ENCODE measurements at places on chromosomes 16 and 17.

DNA sequence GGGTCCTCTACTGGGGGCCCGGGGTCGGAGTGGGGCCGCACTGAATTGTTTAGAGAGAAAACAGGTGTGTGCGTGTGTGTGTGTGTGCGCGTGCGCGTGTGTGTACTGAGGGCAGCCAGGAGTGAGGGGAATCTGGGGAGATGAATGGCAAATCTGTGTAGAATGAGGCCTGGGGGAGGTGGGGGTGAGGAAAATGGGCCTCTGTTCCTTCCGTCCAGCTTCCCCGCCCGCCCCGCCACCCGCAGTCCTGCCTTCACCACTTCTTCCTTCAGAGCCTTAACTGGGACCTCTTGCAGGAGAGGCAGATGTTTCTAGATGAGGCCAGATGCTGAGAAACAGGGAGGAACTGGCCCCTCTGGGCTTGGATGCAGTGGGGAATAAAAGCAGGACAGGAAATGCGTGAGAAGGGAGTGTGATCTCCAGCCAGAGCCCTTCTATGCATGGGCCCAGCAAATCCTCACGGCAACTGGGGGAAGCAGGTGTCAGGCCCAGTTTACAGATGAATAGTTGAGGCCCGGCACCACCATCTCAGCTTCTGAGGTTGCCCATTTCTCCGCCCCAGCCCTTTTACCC is 29.7 kb upstream of the NGFR start:
- no peak for DNase-seq

DNA sequence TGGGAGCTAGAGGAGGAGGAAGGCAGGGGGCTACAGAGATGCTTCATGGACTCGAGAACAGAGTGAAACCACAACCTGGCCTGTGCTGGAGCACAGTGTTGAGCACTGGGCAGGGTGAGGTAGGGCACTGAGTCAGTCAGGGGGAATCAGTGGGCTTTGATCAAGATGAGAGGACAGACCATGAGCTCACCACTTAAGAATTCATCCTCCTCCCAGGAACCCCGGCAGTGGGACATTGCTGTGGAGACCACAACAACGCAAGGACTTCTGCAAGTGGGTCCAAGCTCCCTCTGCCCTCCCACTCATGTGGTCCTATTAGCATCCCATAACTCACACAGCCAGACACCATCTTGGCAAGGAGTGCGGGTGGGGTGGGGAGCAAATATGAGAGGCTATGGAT is 1.7 kb upstream of the CES5A start:
- no peak for DNase-seq

DNA sequence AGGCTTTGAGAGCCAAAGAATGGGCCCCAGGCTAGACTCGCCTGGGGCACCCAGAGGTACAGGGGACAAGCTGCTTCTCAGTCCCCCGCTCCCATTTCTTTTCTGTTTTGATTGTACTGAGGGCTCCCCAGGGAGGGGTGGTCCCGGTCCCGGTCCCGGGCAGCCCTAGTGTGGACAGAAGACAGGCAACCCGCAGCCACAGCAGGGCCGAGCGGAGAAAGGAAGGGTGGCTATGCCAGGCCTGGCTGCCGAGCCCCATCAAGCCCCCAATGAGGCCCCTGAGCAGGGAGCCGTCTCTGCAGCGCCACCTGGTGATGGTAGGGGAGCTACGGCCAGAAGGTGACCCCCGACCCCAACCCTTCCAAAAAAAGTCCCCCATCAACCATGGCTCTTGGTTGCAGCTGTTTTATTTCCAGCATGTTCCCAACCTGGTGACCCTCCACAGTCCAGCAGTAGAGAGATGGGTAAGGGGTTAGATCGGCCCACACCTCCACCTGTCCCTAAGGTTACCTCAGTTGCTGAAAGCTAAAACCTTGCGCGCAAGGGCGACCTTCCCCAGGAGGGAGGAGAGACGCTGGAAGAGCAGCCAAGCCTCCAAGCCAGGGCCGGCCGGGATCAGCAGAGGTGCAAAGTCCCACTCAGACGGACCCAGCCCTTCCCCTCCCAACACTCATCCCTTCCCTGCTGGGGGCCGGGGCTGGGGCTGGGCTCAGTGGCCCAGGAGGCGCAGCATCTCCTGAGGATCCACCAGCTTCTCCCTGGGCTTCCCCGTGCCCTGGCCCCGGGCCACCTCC is 2.6 kb upstream of the GRIN2C start:
- DNase-seq: peak; percentile 41

- DNase-seq: no peak
Measured at GRCh38 chr16:874366-875181, 74.0 kb upstream of the GNG13 start.

- DNase-seq: no peak
Measured at GRCh38 chr16:66376577-66377305, 10.2 kb downstream of the CDH5 start.

DNA sequence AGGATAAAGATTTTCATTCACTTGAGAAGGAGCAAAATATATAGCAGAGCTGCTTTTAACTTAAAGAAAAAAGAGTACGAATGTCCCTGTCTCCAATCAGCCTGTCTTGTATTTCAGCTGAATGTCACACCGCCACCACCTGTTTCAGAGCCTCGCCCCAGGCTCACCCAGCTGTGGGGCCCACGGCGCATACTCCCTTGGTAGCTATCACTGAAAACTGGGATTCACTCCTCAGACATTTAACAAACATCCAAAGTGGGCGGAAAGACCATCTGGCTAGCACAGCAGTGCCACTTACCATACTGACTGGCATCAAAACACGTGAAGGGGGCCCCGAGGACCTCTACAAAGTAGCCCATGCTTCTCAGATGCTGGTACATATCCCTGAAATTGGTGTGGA is 25.4 kb upstream of the SLC38A8 start:
- DNase-seq: no peak

- no peak for DNase-seq
Measured at GRCh38 chr16:79607587-79607986, 7.0 kb upstream of the MAF start.

DNA sequence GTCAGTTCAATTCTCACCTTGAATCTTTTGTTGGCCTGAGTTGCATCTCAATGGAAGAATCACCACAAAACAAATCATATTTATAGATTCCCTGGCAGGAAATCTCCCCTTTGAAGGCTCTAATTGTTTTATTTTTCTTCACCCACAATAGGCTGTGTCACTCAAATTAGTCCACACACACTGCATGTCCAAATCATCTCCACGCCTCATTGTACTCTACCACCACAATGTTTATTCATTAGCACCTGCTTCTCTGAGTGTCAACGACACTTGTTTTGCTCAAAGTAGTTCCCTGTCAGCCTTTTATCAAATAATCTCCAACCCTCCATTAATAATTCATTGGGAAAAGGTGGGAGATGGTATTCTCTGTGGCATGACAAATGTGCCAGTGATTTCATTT is 164.3 kb downstream of the ABCC12 start:
- no peak for DNase-seq

DNA sequence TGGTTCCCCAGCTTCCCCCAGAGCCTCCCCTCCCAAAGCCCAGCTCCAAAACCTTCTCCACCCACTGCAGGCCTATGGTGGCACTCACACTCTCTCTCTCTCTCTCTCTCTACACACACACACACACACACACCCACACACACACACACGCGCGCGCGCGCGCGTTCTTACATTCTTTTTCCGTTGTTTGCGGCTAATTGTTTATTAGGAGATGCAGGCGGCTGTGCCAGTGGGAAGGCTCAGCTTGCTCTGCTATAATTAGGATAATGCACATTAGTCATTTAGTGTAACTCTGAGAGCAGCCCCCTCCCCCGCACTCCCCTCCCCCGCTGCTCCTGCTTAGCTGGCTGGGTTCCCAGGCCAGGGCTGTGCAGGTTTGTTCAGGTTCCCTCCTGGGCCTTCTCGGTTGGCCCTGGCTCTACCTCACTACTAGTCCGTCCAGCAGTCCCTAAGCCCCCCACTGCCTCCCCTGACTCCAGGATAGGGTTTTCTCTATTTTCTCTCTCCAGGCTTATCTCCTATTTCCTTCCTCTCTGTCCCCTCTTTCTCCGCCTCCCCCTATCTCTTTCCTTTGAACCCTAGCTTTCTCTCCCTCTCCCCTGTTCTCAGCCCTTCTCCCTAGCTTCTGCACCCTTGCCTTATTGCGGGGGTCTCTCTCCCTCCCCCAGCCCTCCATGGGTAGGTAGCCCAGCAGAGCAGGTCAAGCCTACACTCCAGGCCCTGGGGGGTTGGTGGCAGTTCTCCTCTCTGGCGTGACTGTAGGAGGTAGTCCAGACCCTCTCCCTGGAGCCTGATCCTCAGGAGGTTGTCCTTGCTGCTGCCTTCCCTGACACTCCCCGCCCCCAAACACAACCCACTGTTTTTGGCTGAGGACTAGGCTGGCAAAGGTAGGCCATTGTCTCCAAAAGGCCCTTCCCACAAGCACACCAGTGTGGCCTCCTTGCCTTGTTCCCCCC is 34.0 kb downstream of the TMEM132E start:
- no peak for DNase-seq

GRCh38 chr17:81509207-81509971 is 3.2 kb downstream of the ACTG1 start:
- DNase-seq: no peak

DNA sequence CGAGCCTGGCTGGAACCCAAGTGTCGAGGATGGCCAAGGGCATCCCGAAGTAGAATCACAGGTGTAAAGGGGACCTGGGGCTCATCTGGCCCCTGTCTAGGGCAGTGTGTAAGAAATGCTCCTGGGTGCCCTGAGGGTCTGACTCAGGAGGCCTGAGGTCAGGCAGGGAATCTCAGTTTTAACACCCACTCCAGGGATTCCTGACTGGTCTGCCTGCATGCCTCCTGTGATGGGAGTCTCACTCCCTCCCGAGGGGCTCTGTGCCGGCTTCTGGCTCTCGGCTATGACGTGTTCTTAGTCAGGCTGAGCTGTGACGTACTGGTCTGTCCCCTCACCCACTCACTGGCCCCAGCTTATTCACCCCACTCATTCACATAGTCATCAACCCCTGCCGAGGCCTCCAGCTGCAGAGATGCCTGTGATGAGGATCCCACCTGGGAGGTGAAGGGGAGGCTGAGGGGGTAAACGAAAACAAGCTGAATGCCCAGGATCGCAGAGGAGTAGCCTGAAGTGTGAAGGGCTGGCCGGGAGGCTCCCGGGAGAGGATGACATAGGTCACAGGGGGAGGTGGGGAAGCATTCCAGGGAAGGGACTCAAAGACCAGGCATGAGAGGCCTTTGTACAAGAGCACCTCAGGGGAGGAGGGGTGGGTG is 23.8 kb downstream of the FAM83G start:
- DNase-seq: no peak

DNA sequence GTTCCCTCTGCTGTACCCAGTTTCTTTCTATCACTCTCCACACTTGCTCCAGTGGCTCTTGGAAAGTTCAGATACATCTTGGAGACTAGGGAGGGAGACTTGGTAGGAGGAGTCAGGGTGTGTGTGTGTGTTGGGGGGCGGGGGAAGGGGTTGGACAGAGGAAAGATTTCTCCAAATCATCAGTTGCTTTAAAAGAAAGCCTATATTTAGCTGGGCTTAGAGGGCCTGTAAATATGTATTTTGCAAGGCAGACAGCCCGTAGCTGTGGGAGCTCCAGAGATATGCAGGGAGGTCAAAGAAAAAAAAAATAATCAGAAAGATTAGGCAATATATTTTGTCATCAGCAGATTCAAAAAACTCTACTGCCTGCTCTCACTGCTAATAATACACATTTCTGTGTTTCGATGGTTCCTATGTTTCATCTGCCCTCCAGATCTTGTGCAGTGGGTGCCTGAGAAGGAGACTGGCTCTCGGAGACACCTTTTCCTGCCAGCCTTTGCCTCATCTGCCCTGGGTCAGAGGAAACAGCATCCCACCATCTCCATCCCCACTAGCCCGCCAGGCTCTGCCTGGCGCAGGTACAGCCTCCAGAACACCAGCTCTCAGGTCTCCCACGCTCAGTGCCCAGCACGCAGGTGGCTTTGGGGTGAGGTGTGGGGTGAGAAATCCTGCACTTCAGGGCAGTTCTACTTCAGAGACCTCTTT is 4.8 kb upstream of the PPP1R9B start:
- DNase-seq: no peak

DNA sequence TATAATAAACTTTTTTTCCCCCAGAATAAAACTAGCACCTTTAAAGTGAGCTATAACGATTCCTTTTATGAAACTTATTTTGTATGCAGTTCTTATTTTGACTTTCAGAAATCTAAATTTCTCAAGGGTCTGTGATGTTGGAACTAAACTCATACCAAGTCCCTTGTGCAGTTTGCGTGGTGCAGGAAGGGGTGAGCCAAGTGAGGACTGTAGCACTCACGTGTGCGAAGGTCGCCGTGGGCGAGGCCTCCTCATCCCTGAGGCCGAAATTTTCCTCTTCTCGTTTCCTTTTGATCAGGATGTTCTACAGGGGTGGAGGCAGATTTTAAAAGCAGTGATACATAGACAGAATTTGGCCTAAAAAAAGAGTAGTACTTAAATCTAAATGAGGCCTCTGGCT is 73.7 kb downstream of the RPTOR start:
- DNase-seq: no peak

- no peak for DNase-seq
Measured at GRCh38 chr16:9042533-9042932, 48.9 kb upstream of the HAPSTR1 start.

- DNase-seq: no peak
Measured at GRCh38 chr16:23428351-23428750, 24.6 kb downstream of the COG7 start.

DNA sequence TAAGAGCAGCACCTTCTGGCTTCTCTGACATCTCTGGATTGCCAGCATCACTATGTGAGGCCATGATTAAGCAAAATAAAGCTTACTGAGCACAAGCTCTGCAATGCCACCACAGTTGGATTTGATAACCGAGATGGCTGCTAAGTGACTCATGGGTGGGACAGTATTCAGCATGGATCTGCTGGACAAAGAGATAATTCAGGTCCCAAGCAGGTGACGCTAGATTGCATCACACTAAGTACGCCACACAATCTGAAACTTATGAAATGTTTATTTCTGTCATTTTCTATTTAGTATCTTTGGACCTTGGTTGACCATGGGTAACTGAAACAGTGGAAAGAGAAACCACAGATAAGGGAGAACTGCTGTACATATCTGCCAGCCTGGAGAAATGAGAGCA is 27.4 kb downstream of the CDRT15 start:
- DNase-seq: no peak

GRCh38 chr16:56871172-56871593 is 6.2 kb downstream of the SLC12A3 start:
- no peak for DNase-seq

GRCh38 chr17:39674702-39675389 is 6.6 kb downstream of the PNMT start:
- no peak for DNase-seq

- DNase-seq: no peak
Measured at GRCh38 chr17:76820039-76820438, 48.2 kb upstream of the MGAT5B start.

DNA sequence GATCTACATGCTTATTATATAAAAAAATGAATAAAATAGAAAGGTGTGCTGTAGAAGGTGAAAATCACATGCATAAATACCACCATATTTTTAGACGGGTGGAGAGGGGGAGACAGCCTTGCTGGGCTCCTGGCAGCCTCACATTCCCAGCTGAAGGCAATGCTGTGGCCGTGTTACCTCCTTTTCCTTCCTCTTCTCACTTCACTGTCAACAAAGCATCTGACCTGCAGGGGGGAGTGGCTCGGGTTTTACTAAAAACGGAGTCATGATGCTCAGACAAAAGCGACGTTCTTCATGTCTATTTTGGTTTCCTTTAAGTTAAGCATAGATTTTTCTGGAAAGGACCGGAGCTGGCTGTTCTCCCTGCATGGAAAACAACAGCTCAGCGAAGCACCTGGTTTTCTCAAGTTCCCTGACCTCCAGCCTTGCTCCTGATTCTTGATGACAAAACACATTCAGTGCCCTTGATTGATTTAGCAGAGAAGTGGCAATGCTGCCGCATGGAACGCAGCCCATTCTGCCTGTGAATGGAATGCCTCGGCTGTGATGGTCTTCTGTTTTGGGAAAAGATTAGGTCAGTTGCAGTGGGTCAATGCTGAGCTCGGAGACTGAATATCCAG is 5.5 kb upstream of the RPTOR start:
- no peak for DNase-seq

All from stimulated activated CD8-positive, alpha-beta memory T cell treated with anti-CD3 and anti-CD28 coated beads, Interleukin-15, amount 100 ng/mL, for 4 hours (primary cell).